DMS 273 treated with DMSO at 0.1 percent for 48 hours (cell line): ENCODE measurements at places on chromosomes 11 and 22.

DNA sequence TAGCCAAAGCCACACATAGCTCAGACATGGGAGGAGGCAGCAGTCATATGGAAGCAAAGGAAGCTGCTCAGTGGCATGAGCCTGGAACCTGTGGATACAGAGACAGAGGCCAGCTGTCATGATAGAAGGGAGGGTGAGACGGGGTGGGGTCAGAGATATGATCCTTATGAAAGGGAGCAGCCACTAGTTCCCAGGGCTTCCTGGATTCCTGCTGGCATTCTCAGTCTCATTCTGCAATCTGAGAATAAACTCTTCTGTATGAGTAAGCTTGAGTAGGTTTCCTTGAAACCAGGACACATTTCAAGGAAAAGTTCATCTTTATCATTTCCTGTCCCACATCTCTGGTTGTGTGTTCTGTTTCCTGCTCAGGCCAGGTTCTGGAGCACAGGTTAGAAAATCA is 220.2 kb upstream of the SNX19 start:
- DNase-seq = no peak

GRCh38 chr11:18748766-18749365 is 22.9 kb upstream of the IGSF22 start:
- no peak for DNase-seq

- peak; percentile 10 for DNase-seq
These were observed 15.6 kb upstream of the INCENP start for GRCh38 chr11:62108017-62108750.

- no peak for DNase-seq
These were observed 177.2 kb downstream of the CTTN start for GRCh38 chr11:70575396-70576060.

DNA sequence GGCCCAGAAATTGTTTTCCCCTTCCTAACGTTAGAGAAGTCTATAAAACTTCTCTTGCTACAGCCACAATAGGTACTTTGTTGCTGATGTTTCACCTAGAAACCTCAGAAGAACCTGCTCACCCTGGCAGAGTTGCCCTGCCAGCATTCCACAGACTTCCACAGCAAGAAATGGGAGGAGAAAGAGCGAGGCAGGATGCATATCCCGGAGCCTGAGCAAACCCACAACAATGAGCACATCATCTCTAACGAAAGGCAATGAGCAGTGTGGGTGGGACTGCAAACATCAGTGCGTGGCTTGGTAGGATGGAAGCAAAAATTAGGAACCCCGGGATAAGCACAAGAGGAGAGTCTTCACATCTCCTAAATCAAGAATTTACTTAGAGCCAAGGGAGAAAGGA is 892.3 kb downstream of the OPCML start:
- no peak for DNase-seq

- DNase-seq = no peak
These were observed 11.1 kb downstream of the GTPBP1 start for GRCh38 chr22:38716826-38717225.
